ENCODE measurements at places on chromosomes 7 and 10. TPM values are rescaled to one million over a fixed set of nuclear protein-coding genes. Genes with fewer than 3 reads are reported as not detected.

Gene SPACDR
- total RNA-seq, result not detected

DNA sequence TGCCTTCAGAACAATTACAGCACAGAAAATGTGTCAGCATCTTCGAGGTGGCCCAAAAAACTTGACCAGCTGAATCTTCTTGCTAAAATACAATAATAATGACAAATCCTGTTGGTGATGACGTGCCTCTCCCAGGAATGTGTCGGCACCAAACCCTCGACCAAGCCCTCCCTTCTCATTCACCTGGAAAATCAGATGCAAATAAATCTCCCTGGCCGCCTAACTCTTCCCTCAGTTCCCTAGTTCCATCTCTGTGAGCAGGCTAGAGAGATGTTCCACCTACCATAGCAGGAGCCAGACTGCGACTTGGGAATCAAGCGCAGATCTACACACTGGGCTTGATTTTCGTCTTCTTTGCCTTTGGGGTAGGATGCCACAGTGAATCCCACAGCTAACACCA is 4.1 kb downstream of the PRSS1 start:
- DNase-seq, result no peak

- no peak for DNase-seq
Measured at GRCh38 chr10:70668454-70668970, 3.8 kb upstream of the ADAMTS14 start.

Gene AMZ1
- total RNA-seq, result 0.11 TPM

DNA sequence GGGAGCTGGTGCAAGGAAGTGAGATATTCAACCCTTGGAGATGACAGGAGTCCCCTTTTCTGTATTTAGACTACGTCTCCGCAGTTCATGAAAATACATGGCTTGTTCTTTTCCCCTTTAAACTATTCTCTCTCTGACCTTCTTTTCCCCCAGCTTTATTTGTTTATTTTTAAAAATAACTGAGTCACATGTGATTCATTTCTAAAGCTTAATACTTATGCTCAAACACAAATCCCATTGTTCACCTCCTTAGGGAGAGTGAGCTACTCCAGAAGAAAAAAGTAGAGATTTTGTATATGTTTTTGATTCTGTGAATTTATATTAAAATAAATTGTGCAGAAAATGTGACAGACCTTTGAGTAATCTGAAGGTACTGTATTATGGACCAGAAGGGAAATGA is 35.9 kb upstream of the FZD1 start:
- DNase-seq, result no peak

GRCh38 chr10:58545427-58545826 is 32.8 kb downstream of the BICC1 start:
- no peak for DNase-seq

DNA sequence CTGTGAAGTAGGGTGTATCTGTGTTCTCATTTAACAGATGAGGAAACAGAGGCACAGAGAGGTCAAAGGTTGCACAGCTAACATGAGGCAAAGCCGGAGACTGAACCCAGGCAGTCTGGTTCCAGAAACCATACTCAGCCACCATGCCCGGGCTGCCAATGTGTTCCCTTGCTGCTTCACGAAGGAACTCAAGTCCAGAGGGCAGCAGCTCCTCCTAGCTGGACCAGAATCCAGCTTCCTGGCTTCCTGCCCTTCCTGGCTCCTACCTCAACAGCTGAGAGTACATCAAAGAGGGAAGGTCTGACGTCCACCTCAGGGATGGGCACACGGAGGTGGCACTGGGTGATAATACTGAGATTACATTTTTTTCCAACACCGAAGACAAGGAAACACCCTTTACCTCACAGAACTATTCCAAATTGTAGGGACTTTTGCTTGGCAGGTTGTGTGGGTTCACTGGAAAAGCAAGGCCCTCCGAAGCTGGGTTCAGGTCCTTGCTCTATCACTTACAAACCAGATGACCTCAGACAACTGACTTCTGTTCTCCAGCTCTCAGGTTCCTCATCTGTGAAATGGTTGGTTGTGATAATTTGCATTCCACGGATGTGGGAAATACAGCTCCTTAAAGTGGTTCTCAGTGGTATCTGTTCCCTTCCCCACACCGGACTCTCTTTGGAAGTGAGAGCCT is 154.1 kb upstream of the ZMIZ1 start:
- no peak for DNase-seq

GRCh38 chr7:23713285-23714149 is 3.5 kb downstream of the STK31 start:
- no peak for DNase-seq

Gene GSTO2
- total RNA-seq, result 6.5 TPM

DNA sequence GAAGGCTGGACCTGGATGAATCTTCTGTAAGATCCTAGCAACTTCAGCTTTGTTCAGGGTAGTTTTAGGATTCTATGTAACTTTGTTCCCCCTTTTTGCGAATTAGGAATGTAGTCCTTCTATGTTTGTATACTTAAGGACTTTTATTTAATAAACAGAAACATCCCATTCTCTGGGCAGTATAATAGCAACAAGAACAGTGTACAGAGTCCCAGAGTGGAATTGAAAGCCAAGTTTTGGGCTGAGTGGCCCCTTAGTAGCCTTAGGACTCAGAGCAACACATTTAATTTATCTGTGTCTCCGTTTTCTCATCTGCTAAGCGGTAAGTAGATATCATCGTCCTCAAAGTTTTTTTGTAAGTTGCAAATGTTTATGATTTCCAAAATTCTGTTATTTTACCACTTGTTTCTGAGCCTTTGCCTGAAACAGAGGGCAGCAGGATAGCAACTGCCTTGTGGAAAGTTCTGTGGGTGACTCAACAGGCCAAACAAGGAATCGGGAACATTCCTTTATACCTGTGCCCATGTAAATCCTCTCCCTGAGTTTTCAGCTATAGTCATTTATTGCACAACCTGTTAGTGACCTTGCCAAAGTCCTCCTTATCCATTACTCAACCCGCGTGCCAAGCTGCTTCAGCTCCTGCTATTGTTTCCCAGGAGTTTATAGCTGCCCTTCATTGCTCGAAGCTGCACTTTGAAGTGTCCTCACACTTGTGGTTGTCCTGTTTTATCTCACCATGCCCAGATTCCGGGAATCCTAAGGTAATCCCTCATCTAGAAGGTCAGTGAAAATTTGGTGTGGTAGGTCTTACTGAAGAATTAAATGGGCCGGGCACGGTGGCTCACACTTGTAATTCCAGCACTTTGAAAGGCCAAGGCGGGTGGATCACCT is 199.1 kb upstream of the AHR start:
- no peak for DNase-seq

Data from urinary bladder (tissue), 4 donors.